Omental fat pad (tissue), 4 donors: ENCODE measurements at places on chromosomes 7 and 10.

DNA sequence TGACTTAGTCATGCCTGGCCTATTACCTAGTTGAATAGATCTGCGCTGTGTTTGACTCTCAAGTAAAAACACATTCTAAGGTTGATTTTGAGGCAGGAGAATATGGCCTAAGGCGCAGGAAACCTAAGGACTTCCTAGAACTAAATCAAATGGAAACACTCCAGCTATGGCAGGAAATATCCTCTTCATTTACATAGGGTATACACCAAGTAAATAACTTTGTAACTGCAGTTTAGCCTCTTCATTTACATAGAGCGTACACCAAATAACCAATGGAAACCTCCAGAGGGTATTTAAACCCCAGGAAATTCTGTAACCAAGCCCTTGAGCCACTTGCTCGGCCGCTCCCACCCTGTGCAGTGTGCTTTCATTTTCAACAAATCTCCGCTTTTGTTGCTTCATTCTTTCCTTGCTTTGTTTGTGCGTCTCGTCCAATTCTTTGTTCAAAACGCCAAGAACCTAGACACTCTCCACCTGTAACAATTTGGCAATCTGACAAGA is 35.6 kb upstream of the XRCC2 start:
- DNase-seq: no peak

DNA sequence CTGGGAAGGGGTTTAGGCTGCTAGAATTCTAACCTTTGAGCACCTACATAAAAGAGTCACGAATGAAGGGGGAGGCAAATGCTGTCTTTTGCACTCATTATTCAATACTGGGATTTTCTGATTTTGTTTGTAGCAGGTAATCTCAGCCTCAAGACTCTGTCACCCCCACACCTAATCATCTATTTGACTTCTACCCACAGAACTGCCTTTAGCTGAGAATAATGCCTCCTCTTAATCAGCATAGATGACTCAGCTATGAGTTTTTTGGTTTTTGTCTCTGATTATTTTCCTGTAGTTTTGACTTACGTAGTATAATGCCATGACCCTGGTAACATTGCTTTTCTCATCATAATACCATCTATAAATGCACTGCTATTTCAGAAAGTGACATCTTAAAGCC is 42.7 kb upstream of the CACNB2 start:
- DNase-seq: no peak

DNA sequence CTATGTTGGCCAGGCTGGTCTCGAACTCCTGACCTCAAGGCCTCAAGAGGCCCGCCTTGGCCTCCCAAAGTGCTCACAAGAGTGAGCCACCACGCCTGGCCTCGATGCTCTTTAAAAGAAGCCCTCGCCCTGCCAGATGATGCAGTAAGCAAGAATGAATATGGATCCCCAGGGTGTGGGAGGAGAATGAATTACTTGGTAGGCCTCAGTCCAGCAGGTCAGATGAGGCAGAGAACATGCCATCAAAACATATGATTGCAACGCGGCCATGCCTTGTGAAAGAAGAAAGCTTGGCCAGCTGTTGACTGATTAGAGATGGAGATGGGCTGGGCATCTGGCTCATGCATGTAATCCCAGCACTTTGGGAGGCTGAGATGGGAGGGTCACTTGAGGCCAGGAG is 68.7 kb downstream of the CAMK1D start:
- no peak for DNase-seq

DNA sequence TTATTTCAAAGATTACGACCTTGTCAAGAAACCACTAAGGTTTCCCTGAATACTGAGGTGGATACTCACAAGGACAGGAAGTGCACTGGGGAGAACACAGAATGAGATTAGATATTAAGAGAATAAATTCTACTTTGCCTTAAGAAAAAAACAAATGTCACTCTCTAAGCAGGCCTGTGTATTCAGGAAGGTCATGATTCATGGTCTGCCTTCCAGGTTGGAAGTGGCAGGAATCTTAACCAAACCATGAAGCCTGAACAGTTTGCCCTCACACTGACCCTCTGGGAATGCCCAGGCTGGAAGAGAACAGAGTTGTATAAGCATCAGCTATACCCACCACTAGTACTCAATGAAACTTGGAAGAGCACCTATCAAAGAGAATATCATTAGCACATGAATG is 227.6 kb downstream of the DGKI start:
- DNase-seq: no peak

DNA sequence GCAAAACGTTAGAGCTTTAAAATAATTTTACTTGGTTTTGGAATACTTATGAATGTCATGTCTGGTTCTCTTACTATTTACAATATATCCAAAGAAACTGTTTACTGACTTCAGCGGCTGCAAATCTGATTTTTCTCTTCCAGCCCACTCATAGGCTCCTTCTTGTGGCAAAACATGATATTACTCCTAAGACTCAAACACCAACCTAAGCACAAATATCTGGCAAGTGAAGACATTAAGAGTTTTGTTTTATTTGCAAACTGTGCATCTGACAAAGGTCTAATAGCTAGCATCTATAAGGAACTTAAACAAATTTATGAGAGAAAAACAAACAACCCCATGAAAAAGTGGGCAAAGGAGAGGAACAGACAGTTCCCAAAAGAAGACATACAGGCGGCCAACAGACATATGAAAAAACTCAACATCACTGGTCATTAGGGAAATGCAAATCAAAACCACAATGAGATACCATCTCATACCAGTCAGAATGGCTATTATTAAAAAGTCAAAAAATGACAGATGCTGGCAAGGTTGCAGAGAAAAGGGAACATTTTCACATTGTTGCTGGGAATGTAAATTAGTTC is 20.3 kb upstream of the GJC3 start:
- no peak for DNase-seq

- no peak for DNase-seq
These were observed 67.3 kb upstream of the DNAJB6 start for GRCh38 chr7:157269341-157270059.

DNA sequence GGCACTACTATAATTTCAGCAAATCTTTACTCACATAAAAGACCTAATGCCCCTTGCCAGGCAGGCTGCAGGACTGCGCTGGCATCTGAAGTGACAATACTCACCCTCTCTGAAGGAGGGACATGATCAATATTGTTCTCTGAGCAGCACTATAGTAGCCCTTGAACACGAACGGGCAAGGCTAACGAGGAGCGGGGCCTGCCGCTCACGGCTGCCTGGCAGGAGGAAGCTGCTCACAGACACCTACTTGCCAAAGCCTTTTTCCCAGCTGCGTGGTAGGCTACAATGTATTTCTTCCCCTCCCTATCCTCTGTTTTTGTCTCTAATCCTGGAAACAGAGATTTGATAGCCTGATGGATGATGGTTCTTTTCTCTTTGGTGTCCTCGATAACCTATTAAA is 19.9 kb downstream of the PUS7 start:
- DNase-seq: no peak

DNA sequence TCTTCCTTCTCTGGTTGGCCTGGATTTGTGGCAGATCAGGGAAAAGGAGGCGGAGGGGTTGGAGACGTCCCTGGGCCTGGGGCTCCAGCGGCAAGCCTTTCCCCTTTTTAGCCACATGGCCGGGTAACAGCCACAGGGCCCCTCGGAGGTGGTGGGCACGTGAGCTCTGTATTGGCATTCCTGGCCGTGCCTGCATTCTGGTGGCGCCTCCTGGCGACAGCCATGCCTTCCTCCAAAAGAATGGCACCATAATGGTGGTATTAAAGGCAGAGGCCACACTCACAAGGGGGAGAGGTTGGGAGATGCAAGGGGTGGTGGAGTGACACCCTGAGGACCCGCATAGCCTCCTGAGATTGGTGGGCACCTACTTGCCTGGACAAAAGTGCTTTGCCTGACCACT is 3.0 kb upstream of the AQP1 start:
- DNase-seq: no peak

GRCh38 chr10:44986670-44987069 is 8.1 kb upstream of the DEPP1 start:
- no peak for DNase-seq

GRCh38 chr7:157568106-157568769 is 231.4 kb downstream of the DNAJB6 start:
- no peak for DNase-seq

DNA sequence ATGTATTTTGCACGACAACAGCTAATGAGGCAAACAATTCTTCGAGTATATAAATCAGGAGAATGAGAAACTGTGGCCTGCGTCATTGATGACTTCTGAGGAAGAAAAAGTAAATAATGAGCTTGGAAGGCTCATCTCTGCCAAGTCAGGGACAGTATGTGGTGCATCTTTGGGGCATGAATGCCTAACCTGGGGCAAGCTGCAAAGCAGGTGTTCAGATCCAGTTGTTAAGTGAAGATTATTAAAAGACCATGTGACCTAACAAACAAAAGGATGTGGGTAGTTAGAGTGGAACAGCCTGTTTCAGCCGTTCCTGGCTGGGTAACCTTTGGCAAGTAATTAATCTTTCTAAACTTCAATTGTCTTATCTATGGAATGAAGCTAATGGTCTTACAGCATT is 93.0 kb downstream of the LYZL2 start:
- no peak for DNase-seq

DNA sequence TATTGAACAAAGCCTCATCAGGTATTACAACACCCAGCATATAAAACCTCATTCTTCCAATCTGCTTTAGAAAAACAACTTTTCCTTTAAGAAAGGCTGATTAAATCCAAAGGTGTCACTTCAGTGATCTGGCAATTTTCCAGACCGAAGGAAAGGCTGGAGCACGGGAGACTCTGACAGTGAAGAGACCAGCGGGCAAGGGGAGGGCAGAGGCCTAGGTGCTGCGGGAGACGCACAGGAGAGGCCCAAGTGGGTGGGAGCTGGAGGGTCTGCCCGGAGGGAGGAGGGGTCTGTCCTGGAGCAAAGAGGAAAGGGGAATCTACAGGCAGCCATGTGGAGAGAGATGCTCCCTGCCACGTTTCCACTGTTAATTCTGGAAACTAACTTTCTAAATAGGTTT is 24.3 kb upstream of the PPP2R2D start:
- no peak for DNase-seq

DNA sequence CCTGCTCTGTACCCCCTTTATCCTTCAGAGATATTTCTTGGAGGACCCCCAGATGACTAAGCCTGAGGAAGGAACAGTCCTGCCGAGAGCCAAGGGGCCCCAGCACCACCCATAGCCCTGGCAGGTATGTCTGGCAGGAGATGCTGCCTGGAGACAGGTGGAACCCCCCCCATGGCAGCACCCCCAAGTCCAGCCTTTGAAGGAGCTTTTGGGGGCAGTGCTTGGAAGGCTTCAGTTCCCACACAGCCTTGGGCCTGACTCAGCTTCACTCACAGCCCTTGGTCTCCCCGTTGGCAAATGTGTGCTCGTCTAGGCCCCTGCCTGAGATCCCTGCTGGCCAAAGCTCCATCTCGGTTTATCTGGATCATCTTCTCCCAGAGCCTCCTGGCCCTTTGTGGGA is 23.0 kb upstream of the PCBD1 start:
- DNase-seq: no peak

- DNase-seq: no peak
These were observed 181.3 kb upstream of the FEZF1 start for GRCh38 chr7:122485856-122486255.

GRCh38 chr7:155574556-155575290 is 28.4 kb upstream of the CNPY1 start:
- DNase-seq: no peak

DNA sequence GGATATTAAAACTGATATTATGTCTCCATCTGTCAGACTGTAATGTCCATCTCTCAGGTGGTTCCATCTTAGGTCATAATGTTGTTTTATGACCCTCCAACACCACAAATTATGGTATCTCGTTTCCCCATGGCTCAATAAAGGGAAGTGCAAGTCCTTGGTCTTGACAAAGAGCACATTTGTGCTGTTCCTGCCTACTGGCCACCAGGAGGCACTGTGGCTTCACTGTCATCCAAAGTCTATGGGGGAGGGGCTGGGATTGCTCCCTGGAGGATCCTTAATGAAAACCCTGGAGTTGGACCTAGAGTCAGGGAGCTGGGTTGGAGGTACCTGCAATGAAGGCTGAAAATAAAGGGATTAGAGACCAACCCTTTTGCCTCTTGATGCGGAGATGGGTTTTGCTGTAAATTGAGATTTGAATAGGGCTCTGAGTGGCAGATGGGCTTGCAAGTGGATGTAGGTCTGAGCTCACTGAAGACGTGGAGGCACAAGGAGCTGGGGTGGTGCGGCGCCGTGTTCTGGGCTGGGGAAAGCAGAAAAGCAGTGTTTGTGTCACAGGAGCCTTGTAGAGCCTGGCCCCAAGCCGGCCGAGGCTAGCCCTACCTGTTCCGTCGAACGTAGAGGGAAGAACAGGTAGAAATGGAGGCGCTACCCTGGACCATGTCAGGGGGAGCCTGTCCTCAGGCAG is 180.5 kb upstream of the PRSS58 start:
- no peak for DNase-seq

GRCh38 chr10:48564466-48565160 is 40.3 kb downstream of the ARHGAP22 start:
- DNase-seq: no peak

DNA sequence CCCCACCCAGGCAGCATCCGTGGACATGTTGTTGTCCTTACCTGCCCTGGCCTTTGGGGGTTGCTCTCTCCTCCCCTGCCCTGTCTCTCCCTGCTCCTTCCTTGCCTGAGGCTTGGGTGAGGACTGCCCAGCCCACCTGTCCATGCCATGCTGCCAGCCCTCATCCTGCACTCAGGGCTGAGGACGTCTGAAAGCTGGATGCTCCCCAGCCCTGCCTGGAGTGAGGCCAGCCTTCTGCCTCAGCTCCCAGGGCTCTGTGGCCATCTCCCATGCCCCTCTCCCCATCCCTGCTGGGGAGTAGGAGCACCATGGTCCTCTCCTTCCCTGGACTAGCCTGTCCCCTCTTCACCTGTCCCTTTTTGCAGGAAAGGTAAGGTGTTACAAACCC is 68.4 kb downstream of the RAMP3 start:
- no peak for DNase-seq

GRCh38 chr7:82593780-82594179 is 150.2 kb upstream of the CACNA2D1 start:
- DNase-seq: no peak

GRCh38 chr10:48437546-48437945 is 131.1 kb downstream of the MAPK8 start:
- DNase-seq: no peak

DNA sequence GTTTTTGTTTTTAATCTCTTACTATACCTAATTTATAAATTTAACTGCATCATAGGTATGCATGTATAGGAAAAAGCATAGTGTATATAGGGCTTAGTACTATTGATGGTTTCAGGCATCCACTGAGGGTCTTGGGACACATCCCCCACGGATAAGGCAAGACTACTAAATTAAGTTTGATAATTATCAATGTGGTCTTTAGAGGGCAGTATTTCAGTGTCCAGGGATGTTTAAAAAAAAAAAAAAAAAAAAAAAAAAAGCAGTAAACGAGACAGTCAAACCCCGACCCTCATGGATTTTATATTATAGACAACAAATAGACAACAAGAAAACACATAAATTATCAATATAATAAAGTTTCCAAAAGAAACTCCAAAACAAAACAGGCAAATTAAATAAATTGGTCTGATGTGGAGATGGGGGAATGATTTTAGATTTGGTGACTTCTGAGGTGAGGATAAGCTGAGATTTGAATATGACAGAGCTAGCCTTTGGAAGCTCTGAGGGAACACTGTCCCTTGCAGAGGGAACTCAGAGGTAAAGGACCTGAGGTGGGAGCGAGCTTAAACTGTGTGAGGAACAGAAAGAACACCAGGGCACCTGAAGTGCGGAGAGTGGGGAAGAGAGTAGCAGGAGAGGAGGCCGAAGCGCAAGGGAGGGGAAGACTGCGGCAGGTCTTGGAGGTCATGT is 14.8 kb downstream of the ACSM6 start:
- no peak for DNase-seq

GRCh38 chr7:106957766-106958165 is 86.7 kb upstream of the PRKAR2B start:
- DNase-seq: no peak

- no peak for DNase-seq
These were observed 238.7 kb downstream of the TCERG1L start for GRCh38 chr10:131072651-131073468.
